NCI-H2029 treated with DMSO at 0.1 percent for 48 hours (cell line): ENCODE measurements at places on chromosomes 13 and 19.

DNA sequence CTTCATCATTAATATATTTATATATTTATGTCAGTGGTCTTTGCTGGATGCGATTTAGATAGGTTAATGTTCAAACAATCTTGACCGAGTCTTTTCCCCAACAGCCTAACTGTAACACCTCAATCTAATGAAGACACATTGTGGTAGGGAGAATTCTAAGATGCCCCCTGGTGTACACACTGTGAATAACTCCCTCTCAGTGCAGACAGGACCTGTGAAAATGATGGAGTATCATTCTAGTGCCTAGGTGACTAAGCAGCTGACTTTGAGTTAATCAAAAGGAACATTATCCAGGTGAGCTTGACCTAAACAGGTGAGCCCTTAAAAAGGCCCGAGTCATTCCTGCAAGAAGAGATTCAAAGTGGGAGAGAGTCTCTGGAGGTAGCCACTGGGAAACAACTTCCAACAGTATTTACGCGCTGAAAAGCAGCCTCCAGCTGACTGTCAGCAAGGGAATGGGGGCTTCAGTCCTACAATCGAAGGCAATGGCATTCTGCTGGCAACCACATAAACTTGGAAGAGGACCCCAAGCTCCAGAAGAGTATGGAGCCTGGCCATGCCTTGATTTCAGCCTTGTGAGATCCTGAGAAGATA lies 28.0 kb upstream of the KBTBD7 start:
- peak; percentile 2 for DNase-seq

- no peak for DNase-seq
Observed at GRCh38 chr19:17495639-17496296, 15.7 kb upstream of the PGLS start.

DNA sequence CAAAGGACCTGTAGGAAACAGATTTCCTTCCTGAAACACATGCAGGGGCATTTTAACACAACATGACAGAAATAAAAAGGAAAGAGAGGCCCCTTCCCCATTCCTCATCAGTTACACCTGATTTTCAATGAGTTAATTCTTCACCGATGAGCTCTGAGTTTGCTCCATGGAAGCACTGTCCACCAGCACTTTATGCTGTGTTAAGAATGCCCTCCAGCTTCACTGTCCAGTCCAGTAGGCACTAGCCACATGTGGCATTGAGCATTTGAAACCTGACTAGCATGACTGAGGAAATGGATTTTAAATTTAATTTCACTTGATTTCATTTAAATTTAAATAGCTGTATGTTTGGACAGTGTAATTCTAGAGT lies 217.2 kb upstream of the SLC10A2 start:
- DNase-seq: no peak

DNA sequence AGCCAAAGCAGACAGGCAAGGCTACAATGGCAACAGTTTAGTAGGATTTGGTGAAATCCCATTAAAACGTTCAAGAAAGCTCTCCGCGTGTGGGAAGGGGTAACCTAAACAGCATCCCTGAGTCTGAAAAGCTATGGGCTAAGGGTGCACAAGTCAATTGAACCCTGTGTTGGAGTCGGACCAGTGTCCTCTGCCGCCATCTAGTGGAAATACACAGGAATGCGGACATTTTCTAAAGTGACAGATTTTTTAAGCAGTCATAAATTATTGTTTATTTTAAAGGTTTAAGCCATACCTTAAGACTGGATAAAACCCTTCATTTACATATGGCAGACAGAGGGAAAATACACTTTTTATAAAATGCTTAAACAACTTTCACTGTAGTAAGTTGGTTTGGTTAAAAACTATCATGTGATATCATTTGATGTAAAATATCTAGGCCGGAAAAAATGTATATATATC lies 26.5 kb upstream of the LSM14A start:
- DNase-seq: peak; percentile 73

GRCh38 chr19:18905513-18906236 lies 9.7 kb upstream of the CERS1 start:
- no peak for DNase-seq

DNA sequence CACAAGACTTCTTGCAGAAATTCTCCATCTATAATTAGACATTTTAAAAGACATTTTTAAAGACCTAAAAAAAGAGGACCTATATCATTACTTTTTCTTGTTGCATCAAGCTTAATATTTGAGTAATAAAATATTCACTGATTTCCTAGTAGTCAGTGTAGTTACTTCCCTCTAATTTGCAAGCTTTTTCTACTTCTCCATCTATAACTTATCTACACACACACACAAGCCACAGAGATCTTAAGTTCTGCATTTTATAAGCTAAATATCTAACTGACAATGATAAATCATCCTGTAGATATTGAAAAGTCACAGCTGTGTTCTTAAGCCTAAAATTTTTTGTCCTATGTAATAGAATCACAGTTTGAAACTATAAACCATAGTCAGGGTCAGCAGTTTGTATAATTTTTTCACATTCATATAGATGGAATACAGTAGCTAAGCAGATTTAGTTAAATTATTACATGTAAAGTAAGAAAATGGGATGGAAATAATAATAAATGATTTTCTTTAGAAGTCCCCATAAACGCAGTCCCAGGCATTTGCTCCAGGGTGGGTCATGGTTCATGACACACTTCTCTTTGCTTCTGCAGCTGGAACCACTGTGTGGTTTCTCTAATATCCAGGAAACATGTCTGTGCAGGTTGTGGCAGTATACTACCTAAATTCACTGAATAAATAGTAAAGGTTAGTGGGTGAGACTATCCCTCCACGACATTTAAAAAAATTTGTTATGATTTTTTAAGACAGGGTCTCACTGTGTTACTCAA lies 60.2 kb downstream of the ESD start:
- DNase-seq: no peak

DNA sequence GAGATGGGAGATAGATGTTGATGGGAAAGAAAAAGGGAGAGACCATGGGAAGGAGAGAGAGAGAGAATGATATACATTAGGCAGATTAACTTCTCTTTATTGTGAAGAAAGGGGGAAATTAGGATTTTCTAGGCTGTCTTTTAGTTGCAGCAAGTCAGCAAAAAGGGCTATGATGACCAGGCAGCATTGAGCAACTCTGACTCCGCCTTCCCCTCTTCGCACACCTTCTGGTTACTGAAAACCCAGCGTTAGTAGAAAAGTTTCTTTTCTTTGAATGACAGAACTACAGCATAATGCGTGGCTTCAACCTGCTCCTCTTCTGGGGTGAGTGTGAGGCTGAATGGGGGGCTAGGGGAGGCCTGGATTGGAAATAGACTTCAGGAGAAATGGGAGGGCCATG lies at the start of gene ADGRE1:
TSS of gene ADGRE1 (plus strand) at position 264 of the 400 bp plus-strand sequence. CDS start at position 294, 30 bp downstream.
- DNase-seq: no peak

GRCh38 chr13:39362652-39363381 lies 240.2 kb downstream of the LHFPL6 start:
- no peak for DNase-seq

GRCh38 chr13:75181906-75182305 lies 300.1 kb downstream of the TBC1D4 start:
- no peak for DNase-seq

GRCh38 chr13:26961890-26962615 lies 201.5 kb upstream of the GPR12 start:
- DNase-seq: peak; percentile 1

DNA sequence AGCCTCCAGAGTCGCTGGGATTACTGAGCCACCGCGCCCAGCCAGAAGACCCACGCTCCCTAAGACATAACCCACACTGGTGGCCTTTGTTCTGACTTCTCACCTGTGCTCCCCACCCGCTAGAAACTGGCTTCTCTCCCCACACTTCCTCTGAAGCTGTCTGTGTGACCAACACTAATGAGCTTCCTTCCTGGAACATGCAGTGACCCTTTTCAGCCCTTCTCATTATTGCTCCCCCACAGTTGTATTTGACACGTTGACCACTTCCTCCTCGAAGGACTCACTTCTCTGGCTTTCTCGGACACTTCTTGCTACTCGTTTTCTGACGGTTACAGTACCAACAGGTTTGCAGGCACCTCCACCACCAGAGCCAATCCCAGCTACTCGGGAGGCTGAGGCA lies 10.9 kb downstream of the NCR1 start:
- DNase-seq: no peak

GRCh38 chr13:102183509-102184182 lies 218.2 kb downstream of the FGF14 start:
- DNase-seq: no peak

- DNase-seq: no peak
Observed at GRCh38 chr13:75932636-75933035, 296.5 kb downstream of the LMO7 start.

DNA sequence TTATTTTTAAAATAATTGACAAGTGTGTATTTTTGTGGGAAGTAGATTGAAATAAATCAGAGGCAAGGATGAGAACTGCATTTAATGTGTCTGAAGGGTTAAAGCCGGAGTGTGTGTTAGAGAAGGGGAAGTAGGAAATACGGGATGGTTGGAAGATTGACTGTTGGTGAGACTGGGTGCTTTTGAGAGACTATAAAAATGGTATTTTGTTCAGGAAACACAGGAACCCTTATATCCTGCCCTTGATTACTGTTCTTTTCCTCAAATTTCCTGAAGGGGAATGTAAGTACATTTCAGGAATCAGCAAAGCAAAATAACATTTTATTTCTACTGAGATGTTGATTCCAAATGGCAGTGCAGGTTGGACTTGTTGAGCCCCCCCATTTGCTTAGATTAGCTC lies 15.1 kb downstream of the IFT88 start:
- no peak for DNase-seq

GRCh38 chr19:43446746-43447489 lies 18.5 kb downstream of the LYPD3 start:
- peak; percentile 45 for DNase-seq

DNA sequence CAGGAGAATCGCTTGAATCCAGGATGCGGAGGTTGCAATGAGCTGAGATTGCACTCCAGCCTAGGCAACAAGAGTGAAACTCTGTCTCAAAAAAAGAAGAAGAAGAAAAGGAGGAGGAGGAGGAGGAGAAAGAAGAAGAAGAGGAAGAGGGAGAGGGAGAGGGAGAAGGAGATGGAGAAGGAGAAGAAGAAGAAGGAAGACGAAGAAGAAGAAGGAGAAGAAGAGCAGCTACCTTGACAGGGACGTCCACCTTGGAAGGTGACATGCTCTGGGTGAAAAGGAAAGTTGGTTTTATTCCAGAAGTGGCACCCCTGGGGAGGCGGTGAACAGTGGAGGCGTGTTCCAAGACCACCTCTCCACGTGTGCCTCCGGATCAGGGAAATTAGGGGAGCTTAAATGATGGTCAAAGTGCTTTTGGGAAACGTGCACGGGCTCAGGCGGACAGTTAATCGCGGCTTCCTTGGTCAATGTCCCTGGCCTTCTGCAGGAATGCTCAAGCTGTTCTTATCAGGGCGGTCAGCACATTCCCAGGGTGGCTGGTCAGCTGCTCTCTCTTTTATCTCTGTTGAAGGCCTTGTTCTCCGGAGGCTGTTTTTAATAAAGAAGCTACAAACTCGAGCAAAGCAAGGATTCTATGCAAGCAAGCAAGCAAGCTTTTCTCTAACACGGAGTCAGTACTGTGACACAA lies 78.9 kb upstream of the PEG3 start:
- no peak for DNase-seq

DNA sequence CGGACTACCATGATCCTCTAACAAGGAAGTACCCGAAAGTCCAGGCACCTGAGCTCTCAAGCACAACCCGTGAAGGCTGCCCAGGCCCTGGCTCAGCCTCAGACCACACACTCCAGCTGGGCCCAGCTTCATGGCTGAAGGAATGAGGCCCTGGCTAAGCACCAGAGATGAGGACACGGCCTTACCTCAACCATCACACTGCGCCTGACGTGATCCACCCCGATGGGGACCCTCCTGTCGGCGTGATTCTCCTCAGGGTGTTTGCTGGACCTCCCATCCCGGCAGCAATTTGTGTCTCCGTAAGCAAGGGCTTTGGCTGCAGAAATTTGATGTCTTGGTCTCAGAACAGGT lies 56.5 kb downstream of the F2RL3 start:
- DNase-seq: no peak

DNA sequence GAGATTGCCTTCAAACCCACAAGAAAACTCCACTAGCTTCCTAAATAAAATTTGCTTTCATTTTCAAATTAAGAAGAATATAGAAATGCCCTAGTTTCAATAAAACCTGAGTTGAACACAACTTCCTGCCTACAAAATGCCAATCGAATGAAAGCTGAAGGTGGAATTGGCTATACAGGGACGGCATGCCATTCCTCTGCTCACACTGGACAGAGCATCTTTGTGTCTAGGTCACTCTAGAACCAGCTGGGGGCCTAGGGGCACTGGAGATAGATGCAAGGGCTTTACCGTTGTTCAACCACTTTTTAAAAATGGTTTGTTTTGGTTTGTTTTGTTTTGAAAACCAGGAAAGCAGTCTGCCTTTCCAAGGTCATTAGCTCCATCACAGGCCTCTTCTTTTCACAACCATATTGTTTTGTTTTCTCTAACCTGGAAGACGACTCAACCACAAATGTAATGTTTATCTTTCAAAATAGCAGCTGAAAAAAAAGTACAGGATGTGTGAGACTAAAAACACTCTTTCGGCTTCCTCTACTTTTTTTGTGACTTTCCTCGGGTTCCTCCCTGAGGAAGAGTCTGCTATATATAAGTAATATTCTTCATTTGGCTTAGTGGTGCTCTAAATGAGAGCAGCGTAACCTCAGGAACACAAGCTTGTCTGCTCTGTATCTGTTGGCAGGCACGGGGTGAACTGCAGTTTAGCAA lies 11.9 kb upstream of the ITM2B start:
- DNase-seq: no peak

GRCh38 chr13:110444226-110444653 lies 117.3 kb downstream of the RAB20 start:
- DNase-seq: no peak

GRCh38 chr19:40663695-40664692 lies 26.5 kb downstream of the NUMBL start:
- no peak for DNase-seq

GRCh38 chr13:99686944-99687411 lies 185.7 kb downstream of the TM9SF2 start:
- DNase-seq: no peak

- no peak for DNase-seq
Observed at GRCh38 chr19:42254089-42254849, 659 bp downstream of the ERF start.

- no peak for DNase-seq
Observed at GRCh38 chr19:17210296-17210695, 4.9 kb upstream of the USE1 start.
